D341Med (cell line): ENCODE measurements at places on chromosomes 4 and X.

- no peak for DNase-seq
Measured at GRCh38 chr4:48778431-48779094, 1.5 kb downstream of the FRYL start.

- no peak for DNase-seq
Measured at GRCh38 chrX:8204943-8205342, 33.9 kb upstream of the VCX2 start.

DNA sequence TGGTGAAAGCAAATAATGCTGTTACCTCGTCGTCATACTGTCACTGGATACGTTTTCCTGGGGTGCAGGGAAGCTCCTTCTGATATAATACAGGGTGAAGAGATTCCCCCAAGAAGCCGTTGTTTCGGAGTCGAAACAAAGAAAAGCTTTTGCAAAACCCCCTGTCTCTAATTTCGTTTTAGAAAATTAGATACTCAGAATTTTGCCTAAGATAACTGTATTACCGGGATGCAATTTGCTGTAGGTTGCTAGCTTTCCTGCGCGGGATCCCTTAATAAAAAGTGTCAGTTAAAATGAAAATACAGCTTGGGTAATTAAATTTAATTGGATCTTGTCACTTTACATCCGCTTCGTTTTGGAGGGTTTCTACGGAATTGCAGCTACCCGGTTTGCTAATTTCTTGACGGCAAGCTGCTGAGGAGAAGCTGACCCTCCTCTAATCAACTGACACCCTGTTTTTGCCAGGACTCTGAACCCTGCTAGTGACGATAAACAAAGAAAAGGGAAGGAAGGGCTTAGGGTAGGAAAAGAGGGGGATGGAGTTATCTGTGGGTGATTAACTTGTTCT, 174.6 kb downstream of the SHOX start:
- DNase-seq: no peak

GRCh38 chrX:136203951-136204350, 47.2 kb downstream of the MAP7D3 start:
- DNase-seq: no peak

GRCh38 chr4:98659741-98660462, 1.5 kb upstream of the TSPAN5 start:
- no peak for DNase-seq

GRCh38 chr4:112288455-112288854, 2.8 kb upstream of the TIFA start:
- DNase-seq: no peak

DNA sequence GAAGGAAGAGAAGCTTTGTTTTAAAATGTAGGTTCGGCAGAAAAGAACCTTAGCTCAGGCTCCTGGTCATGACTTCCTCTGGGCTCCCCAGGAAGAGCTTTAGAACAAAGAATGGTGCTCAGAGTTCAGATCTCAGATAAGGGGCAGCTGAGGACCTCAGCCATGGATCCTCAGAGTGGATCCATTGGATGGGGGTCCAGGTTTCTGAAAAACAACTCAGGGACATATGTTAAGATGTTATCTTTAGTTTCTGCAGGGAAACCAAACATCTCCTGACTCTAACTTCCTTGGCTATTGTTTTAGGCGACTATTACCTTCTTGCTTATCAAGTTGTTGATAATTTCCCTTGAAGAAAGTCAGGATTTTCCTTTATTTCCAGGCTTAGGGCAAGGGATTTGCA, 5.4 kb downstream of the EVC start:
- DNase-seq: no peak

DNA sequence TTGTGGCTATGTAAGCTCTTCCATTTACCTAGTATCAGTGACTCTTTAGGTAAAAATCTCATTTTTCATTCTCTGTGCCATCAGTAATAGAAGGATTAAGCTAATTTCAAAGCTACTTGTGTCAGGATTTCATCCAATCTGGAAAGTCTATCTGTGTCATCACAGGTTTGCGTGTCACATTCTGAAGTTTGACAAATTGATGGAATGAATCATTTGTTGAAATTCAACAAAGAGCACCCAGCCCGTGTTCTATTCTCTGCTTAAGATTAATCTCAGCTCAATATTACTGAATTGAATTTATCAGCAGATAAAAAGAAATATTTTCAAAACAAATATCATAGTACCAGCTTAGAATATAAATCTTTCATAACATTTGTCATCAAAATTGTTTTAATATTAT, 35.8 kb downstream of the LANCL3 start:
- DNase-seq: no peak

GRCh38 chr4:83582289-83582785, 46.4 kb downstream of the GPAT3 start:
- DNase-seq: no peak

- no peak for DNase-seq
Measured at GRCh38 chr4:46878641-46879040, 30.4 kb downstream of the COX7B2 start.

- no peak for DNase-seq
Measured at GRCh38 chr4:181443021-181443420, 800.2 kb upstream of the TENM3 start.

- DNase-seq: no peak
Measured at GRCh38 chr4:102627831-102628523, 126.8 kb downstream of the NFKB1 start.

DNA sequence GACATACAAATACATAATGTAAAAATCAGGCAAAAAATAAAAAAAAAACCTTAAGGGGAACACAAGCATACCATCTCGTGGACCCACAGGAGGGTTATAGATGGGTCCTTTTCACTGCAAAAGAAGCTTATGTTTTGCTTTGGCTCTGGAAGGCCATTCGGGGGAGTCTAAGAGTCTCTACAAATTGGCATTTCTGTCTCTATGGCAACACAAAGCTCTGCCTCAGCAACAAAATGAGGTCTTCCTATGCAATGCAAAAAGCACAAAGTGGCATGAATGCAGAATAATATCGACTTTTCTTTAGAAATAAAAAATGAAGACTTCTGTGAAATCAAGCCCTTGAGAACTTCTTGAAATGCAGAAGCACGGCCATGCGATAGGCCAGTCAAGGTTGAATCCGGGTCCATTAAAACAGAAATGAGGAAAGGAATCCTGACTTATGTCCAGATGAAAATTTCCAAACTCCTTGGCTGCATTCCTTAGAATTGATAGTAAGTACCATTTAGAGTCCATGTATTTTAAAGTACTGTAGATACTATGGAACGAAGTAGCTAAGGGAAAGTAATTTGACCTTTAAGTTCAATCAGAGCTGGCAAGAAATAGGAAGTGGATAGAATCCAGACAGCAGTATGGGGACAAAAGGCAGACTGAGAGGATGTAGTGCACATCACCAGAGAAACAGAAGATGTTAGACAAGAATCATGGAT, 63.7 kb upstream of the PDLIM3 start:
- DNase-seq: no peak

DNA sequence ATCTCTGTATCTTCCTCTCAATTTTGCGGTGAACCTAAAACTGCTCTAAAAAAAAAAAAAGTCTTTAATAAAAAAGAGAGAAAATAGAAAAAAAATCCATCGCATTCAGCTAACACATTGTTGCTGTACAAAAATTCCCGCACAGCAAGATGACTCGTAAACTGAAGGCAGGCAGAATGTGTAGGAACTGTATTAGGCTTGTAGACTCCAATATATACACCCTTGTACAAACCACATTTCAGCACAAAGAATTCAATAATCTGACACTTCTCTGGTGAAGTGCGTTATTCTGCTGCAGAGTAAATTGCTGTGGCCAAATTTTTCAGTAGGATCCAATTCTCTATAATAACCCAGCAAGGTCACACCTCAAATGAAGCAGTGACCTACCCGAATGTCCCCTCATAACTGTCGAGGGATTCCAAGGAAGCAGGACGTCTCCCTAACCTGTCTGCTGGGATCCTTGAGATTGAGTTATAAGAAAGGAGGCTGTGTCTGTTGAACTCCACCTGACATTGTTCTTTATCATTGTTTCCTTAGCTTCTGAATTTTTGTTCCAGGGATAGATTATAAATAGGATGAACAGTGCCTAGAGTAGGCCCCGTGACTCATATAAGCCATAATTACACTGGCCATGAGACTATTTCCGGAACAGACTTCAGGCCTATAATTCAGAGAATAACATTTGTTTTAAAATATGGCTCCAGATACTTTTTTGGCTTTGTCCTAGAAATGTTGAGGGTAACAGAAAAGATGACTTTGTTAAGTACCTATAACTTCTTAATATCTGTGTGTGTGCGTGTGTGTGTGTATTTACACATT, 348.3 kb downstream of the PCDH7 start:
- DNase-seq: no peak

- no peak for DNase-seq
Measured at GRCh38 chr4:114209584-114209983, 230.1 kb upstream of the ARSJ start.

DNA sequence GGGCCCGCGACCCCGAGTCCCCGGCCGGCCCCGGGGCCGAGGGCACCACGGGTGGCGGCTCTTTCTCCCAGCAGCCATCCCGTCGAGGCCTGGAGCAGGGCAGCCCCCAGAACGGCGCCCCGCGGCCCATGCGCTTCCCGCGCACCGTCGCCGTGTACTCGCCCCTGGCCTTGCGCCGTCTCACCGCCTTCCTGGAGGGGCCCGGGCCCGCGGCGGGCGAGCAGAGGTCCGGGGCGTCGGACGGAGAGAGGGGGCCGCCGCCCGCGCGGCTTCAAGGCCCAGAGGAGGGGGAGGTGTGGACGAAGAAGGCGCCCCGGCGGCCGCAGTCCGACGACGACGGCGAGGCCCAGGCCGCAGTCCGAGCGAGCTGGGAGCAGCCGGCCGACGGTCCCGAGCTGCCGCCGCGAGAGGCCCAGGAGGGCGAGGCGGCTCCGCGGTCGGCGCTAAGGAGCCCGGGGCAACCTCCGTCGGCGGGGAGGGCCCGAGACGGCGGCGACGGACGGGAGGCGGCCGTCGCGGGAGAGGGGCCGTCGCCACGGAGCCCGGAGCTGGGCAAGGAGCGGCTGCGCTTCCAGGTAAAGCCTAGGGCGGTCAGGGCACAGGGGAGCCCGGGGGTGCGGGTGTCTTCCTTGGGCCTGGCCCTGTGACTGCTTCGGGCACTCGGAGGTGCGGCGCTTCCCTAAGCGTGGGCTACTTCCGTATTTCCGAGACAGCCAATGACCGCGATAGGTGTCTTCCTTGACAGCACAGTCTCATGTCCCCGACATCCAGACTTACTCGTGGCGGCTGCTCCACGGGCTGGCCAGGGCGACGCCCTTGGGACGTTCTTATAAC, 845 bp downstream of the ZAR1 start:
- peak; percentile 30 for DNase-seq

DNA sequence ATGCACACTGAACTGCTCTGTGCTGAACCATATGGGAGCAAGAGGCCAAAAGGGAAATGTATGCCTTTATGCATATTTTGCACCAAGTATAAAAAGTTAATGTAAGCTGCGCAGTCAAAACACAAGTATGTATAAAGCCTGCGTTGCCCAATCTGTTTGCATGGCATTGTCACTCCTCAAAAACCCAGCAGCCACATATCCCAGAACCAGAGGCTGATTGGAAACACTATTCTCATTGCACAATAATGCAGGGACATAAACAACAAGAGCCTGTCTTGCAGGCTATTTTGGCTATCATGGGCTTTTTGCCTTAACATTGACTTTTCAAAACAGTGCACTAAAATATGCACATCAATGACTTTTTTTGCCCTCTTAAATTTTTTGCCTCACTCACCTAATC, 5.1 kb upstream of the ASB9 start:
- DNase-seq: no peak

GRCh38 chrX:17805120-17805519, 56.0 kb downstream of the RAI2 start:
- DNase-seq: no peak

- no peak for DNase-seq
Measured at GRCh38 chr4:2790583-2791517, 2.0 kb upstream of the SH3BP2 start.

DNA sequence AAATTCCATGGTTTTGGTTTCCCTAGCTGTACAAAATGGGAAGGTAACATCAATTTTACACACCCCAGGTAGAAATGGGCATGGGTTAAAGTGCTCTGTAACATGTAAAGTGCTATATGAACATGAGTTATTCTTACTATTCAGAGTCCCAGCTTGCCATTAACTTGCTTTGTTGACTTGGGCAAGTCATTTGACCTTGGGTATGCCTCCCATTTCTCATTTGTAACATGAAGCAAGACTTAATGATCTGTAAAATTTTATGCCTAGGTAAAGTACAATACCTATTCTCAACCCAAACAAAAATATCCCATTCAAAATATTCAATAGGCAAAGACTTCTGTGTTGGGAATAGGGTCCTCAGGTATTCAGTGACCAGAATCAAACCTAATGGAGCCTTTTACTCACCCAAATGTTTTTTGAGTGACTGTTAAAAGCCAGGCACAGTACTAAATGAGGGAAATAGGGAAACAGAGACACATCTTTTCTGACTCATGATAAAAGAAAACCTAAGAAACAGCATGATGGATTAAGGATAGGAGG, 126.6 kb downstream of the SH3RF1 start:
- DNase-seq: no peak

- no peak for DNase-seq
Measured at GRCh38 chr4:3771164-3771809, 5.1 kb downstream of the ADRA2C start.

DNA sequence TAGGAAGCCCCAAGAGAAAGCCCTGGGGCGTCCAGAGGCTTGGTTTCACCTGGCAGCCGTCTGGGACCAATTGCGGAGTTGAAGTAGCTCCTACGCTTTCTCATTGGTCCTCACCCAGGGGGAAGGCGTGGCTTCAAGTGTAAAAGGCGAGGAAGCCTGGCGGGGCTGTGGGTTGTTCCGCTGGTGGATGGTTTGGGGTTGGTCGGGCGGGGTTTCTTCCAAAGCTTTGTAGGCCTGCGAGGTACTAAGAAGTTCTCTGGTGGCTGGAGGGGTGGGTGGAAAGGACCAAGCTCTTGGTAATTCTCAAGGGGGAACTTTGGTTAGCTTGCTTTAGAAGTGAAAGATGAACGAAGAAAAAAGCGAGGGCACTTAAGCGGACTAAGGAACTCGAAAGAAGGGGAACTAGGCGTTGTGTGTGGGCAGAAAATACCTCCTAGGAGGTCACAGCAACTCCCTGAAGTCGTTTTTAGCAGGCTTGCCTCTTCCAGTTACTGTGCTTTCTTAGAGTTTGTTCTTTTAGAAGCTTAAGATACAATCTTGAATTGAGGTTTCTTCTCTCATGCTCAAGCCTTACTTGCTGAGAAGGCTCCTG, 36.6 kb downstream of the CCNG2 start:
- no peak for DNase-seq

- DNase-seq: no peak
Measured at GRCh38 chr4:124526769-124527168, 185.8 kb downstream of the ANKRD50 start.

DNA sequence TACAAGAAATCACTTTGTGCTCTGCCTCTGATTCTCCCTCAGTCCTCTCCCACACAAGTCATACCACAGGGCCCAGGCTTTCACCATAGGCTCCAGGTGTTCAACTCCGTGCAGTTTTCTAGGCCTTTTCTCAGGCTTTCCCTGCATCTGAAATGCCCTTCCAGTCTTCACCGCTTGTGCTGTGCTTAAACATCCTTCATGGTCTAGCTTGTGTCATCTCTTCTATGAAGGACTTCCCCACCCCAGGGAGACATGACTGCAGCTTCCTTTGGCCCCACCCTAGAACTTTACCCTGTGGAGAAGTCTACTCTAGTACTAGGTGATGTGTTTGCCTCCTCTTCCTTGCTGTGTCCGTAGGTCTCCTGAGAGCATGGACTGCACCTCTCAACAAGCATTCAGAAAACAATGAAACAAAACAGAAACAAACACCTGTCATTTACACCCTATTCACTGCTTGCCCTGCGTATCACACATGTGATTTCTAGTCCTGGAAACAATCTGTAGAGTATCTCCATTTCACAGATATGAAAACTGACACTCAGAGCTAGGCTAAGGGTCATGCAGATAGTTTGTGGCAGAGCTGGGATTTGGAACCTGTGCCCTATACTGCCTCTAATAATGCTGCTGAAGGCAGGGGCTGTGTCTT, 22.7 kb upstream of the LEF1 start:
- DNase-seq: no peak

- no peak for DNase-seq
Measured at GRCh38 chr4:33187035-33187434, 2466.9 kb downstream of the PCDH7 start.
